ENCODE measurements at places on chromosomes 5 and 9. TPM values are rescaled to one million over a fixed set of nuclear protein-coding genes. Genes with fewer than 3 reads are reported as not detected.

SLC25A2 gene
- not detected for total RNA-seq

HCN1 gene
- total RNA-seq: 0.06 TPM

GRCh38 chr9:127277099-127277498 lies 12.5 kb downstream of the GARNL3 start:
- DNase-seq: no peak

DNA sequence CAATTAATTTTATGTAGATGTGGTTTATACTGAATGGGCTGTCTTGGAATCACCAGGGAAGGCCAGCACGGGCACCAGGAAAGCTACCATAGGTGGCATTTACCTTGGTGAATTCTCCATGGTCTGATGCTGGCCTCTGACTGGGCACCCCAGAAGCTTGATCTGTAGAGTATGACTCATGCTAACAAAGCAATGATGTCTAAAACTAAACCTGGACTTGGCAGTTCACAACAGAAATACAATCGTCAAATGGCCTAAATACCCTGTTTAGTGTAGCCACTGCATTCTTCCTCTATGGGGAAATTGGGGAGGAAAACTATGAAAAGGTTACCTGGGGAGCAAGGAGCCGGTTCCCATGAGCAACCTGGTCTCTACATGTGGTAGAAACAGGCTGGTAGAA lies 98.0 kb downstream of the ATPSCKMT start:
- DNase-seq: no peak

DNA sequence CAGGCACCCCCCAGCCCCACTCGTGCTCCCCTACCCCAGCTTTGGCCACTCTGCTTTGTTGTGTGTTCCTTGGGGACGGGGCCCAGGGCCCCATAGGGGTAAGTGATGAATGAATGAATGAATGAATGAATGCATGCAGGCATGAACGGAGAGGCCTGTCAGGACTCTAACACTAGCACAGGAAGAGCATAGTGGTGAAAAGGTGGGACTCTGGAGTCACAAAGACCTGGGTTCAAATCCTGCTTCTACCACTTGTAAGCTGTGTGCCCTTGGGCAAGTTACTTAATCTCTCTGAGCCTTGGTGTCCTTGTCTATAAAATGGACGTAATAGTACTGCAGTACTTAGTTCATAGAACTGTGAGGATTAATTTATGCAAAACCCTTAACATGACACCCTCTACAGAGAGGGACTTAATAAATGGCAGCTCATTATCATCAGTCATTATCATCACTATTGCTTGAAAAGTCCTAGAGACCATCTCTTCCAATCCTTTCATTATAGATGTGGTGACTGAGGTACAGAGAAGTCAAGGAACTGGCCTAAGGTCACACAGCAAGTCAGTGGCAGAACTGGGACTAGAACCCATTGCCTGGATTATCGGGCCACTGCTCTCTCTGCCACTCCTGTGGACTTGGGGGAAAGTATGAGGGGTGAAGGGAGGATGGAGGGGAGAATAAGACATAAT lies 13.2 kb downstream of the ORM2 start:
- no peak for DNase-seq

DNA sequence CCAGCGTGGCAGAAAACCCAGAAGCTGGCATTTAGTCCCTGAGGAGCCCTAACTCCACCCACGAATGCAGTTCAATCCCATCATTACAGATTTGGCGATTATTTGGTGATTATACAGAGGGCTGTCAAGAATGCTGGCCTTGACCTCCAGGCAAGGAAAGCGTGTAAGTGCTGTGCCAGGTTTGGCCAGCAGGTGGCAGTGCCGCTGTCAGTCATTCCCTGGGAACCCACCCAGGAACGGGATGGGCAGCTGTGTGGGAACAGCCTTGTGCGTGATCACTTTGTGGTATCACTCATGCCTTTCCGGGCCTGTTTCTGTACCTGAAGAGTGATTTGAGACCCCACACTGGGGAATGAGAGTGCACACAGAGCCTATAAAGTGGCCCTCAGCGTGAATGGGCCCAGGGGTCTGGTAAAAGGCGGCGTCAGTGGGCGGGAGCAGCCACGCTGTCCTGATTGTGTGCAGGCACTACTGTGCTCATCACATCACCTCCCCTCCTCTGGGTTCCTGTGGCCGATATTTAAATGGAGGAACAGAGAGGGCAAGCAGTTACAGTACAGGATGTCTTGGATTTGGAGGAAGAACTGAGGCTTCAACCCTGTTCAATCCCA lies 215.6 kb downstream of the ROR2 start:
- DNase-seq: peak; percentile 39

DNA sequence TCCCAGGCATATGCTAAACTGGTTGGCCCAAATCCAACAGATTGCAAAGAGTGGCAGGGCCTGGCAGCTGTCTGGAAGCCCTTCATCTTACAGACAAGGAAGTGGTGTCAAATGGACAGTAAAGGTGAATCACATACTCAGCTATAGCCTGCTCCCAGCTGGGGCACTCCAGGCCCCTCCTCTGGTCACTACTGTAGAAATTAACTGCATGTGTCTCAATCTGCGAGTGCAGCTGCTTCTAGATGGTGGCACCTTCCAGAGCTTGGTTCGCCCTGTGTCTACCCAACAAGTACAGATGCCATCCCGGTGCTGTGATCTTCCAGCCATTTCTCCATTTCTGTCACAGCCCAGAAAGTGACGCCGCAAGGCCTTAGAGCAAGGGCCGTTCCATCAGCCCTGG lies 50.2 kb downstream of the OTULIN start:
- peak; percentile 92 for DNase-seq

GRCh38 chr9:98099898-98100297 lies 19.1 kb downstream of the TRIM14 start:
- no peak for DNase-seq

- DNase-seq: no peak
Observed at GRCh38 chr9:135694414-135694813, 4.9 kb downstream of the SOHLH1 start.

PCDHGB2 gene
- total RNA-seq: 12.5 TPM

DNA sequence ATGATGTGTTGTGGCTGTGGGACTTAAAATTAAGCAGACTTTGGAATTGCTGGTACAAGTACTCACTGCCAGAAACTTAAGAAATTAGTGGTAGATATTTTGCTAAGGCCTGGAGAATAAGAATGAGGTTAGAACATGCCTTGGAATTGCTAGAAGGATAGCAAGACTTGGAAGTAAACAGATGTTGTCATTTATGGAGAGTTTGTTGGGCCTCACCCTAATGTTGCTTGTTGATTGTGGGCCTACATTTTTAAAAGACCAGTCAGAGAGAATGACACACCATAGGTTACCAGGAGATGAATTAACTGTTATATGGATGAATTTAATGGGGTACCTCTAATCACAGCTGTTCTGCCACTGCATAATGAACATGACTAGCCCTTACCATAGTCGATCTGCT lies 120.1 kb upstream of the GAS1 start:
- peak; percentile 64 for DNase-seq

Data from LHCN-M2 (cell line).